ENCODE measurements at places on chromosomes 2 and 18. TPM values are rescaled to one million over a fixed set of nuclear protein-coding genes. Genes with fewer than 3 reads are reported as not detected.

DNA sequence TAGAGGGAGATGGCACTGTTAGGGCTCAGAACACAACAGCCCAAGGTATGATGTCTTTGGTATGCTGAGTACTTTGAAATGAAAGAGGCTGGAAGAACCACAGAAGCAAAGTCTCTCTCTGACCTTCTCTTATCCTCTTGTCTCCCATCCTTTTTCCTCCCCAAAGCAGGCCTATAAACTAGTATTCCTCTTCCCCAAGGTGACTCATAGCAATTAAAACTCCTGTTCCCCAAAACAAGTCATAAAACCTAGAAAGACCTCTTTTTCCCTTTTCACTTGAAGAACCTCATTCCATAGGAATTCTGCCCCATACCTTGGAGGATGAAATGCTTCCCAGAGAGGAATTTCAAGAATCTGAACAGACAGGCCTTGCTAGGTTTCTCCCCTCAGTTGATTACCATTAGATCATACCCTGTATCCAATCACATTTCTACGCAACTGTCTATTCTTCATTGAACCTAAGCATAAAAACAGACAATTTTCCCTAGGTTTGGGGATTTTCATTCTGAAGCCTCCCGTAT, 25.7 kb downstream of the MDH1 start:
- peak; percentile 31 for DNase-seq

The CDH2 gene
- 2.2 TPM for total RNA-seq

- no peak for DNase-seq
Observed at GRCh38 chr2:216082805-216083204, 1.1 kb downstream of the TMEM169 start.

The DES gene
- total RNA-seq, result not detected

Measured in lung microvascular endothelial cell (primary cell).